Stimulated activated CD4-positive, alpha-beta T cell treated with anti-CD3 and anti-CD28 coated beads, Interleukin-12 subunit alpha, Interleukin-12 subunit beta, amount 100 ng/mL, for 48 hours (primary cell): ENCODE measurements at places on chromosomes 7 and 10.

- no peak for DNase-seq
Observed at GRCh38 chr10:124995605-124996004, 53.7 kb downstream of the ZRANB1 start.

GRCh38 chr10:317271-317769, 182.1 kb downstream of the ZMYND11 start:
- DNase-seq: no peak

GRCh38 chr7:96697822-96698221, 11.8 kb downstream of the SEM1 start:
- DNase-seq: no peak

DNA sequence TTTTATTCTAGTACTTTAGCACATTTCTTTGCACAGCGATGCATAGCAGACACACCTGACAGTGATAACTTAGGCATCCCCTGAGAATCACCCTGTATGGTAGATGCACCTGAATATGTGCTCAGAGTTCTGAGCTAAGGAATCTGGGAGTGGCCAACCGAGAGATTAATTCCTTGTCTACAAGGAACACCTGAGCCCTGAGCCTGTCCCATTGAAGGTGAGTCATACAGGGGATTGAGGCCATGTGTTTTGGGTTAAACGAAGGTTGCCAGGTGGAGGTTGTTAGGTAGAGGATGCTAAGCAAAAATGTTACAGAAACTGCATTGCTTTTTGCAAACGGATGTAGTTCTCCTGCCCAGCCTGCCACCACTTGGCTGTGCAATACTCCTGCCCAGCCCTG, 128.9 kb downstream of the AMPH start:
- no peak for DNase-seq

DNA sequence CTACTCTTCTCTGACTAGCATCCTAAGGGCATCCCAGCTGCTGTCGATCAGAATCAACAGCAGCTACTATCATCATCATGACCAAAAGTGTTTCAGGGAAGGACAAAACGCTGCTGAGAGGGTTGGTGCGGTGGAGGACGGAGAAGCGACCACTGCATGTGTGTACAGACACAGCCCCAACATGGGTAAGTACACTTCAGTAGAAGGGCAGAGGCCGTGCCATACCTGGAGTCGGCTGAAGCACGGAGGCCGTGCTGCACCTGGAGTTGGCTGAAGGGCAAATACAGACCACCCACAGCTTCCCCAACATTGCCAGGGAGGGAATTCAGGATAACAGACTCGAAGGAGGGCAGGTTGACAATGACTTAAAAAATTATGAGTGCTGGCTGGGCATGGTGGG, 67.8 kb upstream of the CYTH3 start:
- no peak for DNase-seq

- no peak for DNase-seq
Observed at GRCh38 chr10:37263304-37263703, 137.9 kb downstream of the ANKRD30A start.

DNA sequence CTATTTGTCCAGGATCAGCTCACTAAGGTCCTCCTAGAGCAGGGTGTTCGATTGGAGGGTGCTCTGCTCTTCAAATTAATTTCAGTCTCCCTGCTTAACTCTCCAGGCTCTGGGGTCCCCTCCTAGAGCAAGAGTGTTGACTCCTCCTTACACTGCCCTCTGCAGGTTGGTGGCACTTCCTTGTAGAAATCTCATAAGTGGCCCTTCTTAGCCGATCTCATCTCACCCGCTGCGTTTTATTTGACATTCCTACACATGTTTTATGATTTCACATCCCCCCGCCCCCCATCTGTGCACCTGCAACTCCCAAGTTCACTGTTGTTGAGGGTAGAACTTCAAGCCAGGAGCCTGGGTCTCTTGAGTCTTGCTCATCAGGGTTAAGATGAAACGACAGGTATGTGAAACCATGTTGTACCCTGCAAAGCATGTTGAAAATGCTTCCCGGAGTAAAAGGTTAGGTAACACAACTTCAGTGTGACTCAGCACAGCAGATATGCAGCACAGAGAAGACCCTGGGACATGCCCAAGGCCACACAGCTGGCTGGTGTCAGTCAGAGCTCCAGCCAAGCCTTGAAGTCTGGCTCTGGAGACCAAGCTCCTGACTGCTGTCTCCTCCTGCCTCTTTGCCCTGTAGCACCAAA, 171.2 kb downstream of the PRKAG2 start:
- DNase-seq: no peak

DNA sequence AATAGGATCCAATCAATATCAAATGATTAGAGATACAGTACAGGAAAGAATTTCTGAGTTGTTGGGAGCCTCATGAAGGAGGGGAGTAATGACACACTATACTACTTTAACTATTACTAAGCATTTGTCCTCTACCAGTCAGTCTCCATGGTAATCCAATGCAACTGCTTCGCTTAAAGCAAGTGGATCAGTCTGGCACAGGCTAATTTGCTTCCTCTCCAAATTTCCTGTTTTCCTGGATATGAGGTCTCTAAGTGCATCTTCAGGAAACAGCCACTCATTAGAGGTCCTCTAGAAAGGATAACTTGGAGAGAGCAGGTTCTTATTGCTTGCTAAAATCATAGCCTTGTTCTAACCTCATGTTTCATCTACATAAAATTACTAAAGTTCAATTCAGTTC, 8.4 kb upstream of the SEPTIN7 start:
- DNase-seq: no peak

DNA sequence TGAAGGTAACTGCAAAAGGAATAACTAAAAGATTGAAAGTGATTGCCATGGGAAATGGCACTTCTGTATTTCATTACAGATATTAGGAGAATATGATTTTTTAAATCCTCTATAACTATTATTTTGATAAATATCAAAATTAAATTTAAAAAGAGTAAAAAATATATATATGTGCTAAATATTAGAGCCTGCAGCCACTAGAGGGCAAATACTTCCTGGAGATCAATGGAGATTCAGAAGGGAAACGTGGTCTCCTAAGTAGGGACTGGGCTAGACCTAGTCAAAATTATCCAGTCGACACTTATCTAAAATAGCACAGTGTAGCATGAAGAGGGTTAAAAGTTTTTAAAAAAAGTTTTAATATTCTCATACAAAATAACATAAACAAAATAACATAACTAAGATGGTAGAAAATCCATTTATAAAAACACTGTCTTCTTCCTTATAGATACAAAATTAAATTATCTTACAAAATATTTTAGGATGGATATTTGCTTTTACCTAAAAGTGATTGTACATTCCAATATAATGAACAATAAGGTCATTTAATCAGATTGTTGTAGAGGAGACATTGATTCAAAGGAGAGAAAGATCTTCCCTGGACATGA, 434.3 kb downstream of the MDFIC start:
- DNase-seq: no peak

GRCh38 chr7:110620110-110620735, 470.7 kb upstream of the LRRN3 start:
- no peak for DNase-seq

GRCh38 chr10:75598998-75599397, 167.6 kb downstream of the LRMDA start:
- no peak for DNase-seq

DNA sequence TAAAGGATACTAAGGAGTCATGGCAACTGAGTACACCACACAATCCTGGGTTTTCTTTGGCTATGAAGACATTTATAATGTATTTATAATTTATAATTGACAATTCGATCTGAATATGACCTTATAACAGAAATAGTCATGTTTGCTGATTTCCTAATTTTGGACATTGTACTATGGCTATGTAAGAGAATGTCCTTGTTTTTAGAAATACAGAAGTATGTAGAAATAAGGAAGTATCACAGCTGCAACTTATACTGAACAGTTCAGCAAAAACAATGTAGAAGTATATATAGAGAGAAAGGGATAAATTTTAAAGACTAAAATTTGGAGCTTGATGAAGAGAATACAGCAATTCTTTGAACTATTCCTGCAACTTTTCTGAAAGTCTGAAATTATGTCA, 32.6 kb downstream of the PRLHR start:
- DNase-seq: no peak

- no peak for DNase-seq
Observed at GRCh38 chr7:41695661-41696322, 7.1 kb downstream of the INHBA start.

DNA sequence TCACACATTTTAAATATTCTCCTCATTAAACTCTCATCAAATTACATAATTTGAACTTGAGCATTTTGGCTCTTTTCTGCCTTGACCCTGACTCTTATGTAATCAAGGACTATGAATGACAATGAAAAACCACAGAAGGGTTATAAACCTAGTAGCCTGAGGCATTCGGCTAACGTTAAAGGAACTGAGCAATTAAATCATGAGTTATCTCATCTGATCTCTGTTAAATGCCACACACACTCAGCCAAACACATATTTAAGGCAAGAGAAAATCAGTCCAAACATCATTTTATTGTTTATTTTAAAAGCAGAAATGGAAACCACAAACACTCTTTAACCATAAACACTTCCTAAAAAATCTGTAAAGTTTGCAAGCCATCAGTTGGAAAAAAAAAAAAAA, 204.3 kb downstream of the DGKI start:
- no peak for DNase-seq

GRCh38 chr10:121593281-121594075, 4.8 kb downstream of the FGFR2 start:
- DNase-seq: no peak

- no peak for DNase-seq
Observed at GRCh38 chr7:79790656-79791262, 337.3 kb upstream of the MAGI2 start.

DNA sequence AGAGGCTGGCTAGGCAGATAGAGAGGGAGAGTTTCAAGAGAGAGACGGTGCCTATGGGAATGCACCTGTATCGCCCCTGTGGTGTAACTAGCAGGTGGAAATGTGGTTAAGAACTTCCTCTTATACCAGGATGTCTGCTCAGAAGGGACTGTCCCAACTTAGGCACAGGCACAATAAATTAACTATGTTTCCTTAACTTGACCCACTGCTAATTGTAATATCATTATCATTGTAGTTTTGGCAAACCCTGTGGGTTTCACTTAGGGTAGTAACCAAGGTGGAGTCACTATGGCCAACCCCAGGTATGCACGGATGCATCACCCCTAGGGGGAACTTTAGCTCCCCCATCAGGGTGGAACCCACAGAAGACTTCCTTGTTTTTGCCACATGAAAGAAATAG, 455.7 kb downstream of the DGKB start:
- no peak for DNase-seq

DNA sequence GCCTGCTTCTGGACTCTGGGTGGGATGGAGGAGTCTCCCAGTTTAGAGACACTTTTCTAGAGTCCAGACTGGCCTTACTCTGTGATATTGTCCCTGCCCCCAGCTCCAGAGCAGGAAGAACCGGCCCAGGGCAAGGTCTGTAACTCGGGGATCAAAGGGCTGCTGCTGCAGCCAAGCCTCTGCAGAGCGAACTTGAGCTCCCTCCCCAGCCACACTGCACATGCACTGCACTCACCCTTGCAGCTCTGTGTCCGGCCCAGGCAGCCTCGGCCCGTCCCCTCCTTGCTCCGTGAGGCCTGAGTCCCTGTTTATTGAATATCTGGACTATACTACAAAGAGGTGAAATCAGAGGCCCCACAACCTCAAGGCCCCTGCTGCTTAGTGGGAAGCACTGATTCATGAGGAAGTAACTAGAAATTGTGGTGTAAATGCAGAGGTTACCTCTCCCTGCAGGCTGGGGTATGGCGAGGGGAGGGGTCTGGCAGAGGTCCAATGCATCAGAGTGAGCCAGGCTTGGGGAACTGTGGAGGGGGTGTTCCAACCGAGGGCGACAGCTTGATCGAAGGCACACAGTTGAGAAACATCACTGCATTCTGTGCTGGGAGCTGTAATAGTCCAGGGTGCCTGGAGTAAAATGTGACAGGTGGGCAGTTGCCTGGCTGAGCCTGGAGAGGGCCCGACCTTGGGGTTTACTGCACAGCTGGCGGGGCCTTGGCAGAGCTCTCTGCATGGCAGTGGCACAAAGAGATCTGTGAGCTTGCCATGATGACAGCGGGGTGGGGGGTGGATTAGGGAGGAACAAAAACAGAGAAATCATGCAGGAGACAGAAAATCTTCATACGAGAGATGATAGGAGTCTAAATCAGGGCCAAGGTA, 49.1 kb downstream of the AOC1 start:
- no peak for DNase-seq

GRCh38 chr10:5854131-5854475, 35.6 kb downstream of the ANKRD16 start:
- no peak for DNase-seq

GRCh38 chr10:1369665-1370064, 313.5 kb downstream of the WDR37 start:
- DNase-seq: no peak

GRCh38 chr7:96322847-96323461, 1.1 kb upstream of the SLC25A13 start:
- no peak for DNase-seq

DNA sequence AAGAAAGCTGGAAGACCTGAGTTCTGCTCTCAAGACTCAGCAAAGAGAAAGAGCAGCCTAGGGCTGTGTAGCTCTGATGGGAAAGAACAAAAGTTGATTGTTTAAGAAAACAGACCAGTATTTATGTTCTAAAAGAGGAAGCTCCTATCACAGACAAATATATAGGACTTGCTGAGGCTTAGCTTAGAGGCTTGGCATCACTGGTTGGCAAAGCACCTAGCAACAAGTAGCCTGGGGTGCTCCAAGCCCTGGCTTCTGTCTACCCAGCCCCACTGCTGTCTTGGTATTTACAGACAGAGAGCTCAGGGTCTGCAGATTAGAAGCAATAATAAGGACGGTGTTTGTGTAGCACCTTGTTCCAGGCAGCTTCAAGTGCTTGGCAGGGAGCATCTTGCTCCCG, 36.9 kb upstream of the CCDC3 start:
- DNase-seq: no peak

- DNase-seq: no peak
Observed at GRCh38 chr10:76463111-76463510, 1031.7 kb downstream of the LRMDA start.

DNA sequence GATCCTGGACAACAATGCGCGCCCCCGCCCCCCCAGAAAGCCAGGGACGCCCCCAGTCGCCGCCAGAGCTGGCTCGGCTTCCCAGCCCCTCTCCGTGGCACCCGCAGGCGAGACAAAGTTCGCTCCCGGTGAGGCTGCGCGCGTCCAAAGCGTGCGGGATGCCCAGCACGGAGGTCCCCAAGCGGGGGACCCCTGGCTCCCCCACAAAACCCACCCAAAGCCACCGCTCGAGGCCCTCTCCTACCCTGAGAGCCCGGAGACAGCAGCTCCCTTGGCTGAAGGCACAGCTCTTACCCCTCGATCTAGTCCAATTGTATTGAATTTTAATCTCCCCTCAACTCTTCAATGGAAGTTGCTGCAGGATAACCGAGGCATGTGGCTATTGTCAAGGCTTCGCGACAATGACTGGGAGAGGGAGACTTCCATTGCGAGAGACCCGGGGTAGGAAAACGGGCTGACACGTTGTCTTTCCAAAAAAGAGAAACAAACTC, 305.3 kb downstream of the PRPF18 start:
- no peak for DNase-seq

DNA sequence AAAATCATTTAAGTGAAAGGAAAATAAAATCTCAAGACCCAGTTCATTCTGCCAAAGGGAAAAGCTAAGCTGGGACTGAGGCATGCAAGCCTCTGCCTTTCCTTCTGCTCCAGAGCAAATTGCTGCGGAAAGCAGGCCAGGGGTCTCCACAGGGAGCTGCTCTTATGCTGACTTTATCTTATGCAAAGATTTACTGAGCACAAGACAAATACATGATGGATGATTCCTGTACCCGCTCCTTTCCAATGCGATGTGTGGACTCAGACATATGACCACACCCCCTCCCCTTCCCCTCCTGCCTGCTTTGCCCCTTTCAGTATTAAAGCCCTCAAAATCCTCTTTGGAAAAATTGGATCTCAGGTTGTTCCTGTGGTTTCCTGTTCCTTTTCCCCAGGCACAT, 74.2 kb upstream of the INSIG1 start:
- DNase-seq: no peak
